Activated CD4-positive, alpha-beta T cell treated with anti-CD3 and anti-CD28 coated beads, Interleukin-2, amount 50 U/mL, for 16 hours (primary cell): ENCODE measurements at places on chromosomes 5 and 9.
A peak's percentile ranks its signal among the peaks of the same experiment; 100 is the strongest.

DNA sequence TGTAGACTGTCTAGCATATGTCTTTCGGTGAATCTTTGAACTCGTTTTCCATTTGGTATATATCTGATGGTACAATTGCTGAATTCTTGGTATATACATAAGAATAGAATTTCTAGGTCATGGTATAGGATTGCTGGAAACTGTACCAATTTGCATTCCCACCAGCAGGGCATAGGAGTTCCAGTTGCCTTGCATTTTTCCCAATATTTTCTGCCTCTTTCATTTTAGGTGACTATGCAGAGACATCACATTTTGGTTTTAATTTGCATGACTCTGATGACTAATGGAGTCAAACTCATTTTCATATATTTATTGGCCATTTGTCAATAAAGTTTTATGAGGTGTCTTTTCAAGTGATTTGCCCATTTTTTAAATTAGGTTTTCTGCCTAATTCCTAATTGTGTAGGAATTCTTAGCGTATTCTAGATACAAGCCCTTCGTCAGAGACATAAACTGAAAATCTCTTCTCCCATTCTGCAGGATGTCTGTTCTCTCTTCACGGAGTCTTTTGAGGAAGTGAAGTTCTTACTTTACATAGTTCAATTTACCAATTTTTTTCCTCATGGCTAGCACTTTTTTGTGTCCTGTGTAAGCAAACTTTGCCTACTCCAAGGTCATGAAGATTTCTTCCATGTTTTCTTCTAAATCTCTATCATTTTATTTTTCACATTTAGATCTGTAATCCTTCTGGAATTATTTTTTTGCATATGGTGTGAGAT lies 28.9 kb upstream of the PDCD1LG2 start:
- no peak for DNase-seq

GRCh38 chr5:173573126-173573960 lies 43.1 kb downstream of the BOD1 start:
- peak; percentile 63 for DNase-seq

GRCh38 chr5:60184606-60185005 lies 291.1 kb upstream of the PDE4D start:
- no peak for DNase-seq

DNA sequence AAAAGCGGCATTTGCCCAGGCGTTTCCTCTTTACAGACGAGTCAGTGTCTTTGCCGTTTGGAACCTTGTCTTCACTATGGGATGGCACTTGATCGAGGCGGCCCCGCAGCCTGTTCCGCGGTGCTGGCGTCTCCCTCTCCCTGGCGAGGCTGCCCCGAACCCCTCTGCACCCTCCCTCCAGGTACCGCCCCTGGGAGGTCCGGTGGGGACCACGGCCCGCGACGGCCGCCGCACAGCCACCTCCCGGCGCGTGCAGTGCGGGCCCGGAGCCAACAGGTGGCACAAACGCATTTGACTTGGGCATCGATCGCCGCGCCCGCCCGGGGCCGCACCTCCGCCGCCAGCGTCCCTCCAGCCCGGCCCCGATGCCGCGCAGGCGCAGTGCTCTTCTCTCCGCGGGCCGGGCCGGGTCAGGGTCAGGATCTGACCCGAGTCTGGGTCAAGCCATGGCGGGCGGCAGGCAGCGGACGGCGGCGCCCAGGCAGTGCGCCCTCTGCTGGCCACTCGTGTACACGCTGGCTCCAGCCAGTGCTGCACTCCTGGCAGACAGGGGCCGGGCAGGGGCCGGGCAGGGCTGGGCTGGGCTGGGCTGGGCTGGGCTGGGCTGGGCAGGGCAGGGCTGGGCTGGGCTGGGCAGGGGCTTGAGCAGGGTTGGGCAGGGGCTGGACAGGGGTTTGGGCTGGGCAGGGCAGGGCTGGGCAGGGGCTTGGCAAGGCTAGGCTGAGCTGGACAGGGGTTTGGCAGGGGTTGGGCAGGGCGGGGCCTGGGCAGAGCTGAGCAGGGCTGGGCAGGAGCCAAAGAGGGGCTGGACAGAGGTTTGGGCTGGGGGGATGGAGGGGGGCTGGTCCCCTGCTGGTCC lies 155.8 kb upstream of the IRX4 start:
- peak; percentile 62 for DNase-seq

- no peak for DNase-seq
Measured at GRCh38 chr5:168110384-168110783, 181.1 kb upstream of the WWC1 start.

DNA sequence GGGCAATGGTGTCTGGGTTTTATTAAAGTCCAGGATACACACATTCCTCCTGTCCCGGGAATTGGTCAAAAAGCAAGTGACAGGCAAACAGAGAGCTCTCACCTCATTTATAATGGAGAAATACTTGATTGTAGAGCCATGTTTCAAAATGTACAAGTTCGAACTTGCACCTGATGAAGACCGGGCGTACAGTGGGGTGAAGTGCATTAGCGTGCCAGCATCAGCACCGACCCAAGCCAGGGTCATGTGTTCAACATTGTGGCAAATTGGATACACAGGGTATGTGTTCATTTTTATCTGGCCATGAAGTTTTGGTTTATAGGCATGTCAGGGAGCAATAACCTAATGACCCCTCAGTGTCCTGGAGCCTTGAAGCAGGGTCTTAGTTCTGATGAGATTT lies 472.5 kb downstream of the IRX1 start:
- no peak for DNase-seq

GRCh38 chr5:32004404-32004803 lies 169.7 kb downstream of the GOLPH3 start:
- DNase-seq = no peak

GRCh38 chr5:154652746-154653417 lies 102.3 kb upstream of the LARP1 start:
- DNase-seq = no peak
